ENCODE measurements at places on chromosomes 6 and 20. TPM values are rescaled to one million over a fixed set of nuclear protein-coding genes. Genes with fewer than 3 reads are reported as not detected.

HMGCLL1 gene
- total RNA-seq: 1.2 TPM

GRCh38 chr6:54185885-54186284 is 74.6 kb downstream of the MLIP start:
- no peak overlapping the region for H3K4me3 ChIP-seq
- no peak for DNase-seq
- H3K27ac ChIP-seq: no peak overlapping the region
- no peaks in the 10 kb centered on the region for H3K4me1 ChIP-seq
- H3K36me3 ChIP-seq: no peaks in the 10 kb centered on the region
- no peaks in the 10 kb centered on the region for H3K27me3 ChIP-seq

- H3K27me3 ChIP-seq: no peaks in the 10 kb centered on the region
- H3K36me3 ChIP-seq: peaks cover 11% of the 10 kb centered on the region
- peaks cover 14% of the 10 kb centered on the region for H3K4me1 ChIP-seq
- H3K4me3 ChIP-seq: no peak overlapping the region
- H3K27ac ChIP-seq: no peak overlapping the region
Measured at GRCh38 chr6:167751579-167752115, 75.1 kb upstream of the AFDN start.

DNA sequence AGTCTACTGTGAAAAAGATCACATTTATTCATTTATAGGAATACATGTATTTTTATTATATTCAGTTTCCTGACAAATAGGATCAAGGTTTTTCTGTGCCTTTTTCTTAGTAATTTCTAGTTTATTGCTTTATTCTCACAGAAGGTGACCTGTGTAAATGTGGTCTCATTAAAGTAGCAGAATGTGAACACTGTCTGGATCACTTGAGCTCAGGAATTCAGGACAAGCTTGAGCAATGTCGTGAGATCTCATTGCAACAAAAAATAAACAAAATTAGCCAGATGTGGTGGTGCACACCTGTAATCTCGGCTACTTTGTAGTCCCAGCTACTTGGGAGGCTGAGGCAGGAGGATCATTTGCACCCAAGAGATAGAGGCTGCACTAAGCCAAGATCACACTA is 516.7 kb downstream of the CDKAL1 start:
- peaks cover under 1% of the 10 kb centered on the region for H3K4me1 ChIP-seq
- peak overlapping the region; percentile 39 for H3K27ac ChIP-seq
- H3K27me3 ChIP-seq: no peaks in the 10 kb centered on the region
- H3K4me3 ChIP-seq: no peak overlapping the region
- H3K36me3 ChIP-seq: no peaks in the 10 kb centered on the region
- DNase-seq: no peak

LY6G5B gene
- 16.3 TPM for total RNA-seq

MLIP gene
- not detected for total RNA-seq

SCRT2 gene
- not detected for total RNA-seq

GRCh38 chr20:50654904-50655303 is 36.4 kb downstream of the RIPOR3 start:
- DNase-seq: no peak

HAO1 gene
- not detected for total RNA-seq

Measured in endothelial cell (in vitro differentiated cells).